GM18507 (cell line): ENCODE measurements at places on chromosomes 11 and 22.

GRCh38 chr22:36055376-36056295 lies 27.0 kb upstream of the RBFOX2 start:
- no peak for DNase-seq

DNA sequence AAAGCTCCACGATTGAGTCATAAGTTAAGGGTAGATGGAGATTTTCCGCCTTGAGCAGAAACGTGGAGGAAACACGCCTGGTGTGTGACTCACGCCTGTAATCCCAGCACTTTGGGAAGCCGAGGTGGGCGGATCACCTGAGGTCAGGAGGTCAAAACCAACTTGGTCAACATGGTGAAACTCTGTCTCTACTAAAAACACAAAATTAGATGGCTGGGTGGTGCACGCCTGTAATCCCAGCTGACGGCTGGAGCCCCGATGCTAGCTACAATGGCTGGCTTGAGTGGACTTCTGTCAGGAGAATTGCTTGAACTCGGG lies 17.3 kb upstream of the DGCR8 start:
- no peak for DNase-seq

GRCh38 chr11:9852465-9852864 lies 188.6 kb downstream of the SWAP70 start:
- DNase-seq, result no peak

GRCh38 chr11:34558211-34558610 lies 44.6 kb upstream of the ELF5 start:
- DNase-seq, result no peak

GRCh38 chr11:95465887-95466286 lies 234.9 kb upstream of the SESN3 start:
- no peak for DNase-seq
